ENCODE measurements at places on chromosomes 4 and X. TPM values are rescaled to one million over a fixed set of nuclear protein-coding genes. Genes with fewer than 3 reads are reported as not detected.

ARR3 gene
- total RNA-seq, result 2.7 TPM

PPP2R2C gene
- 2.2 TPM for total RNA-seq

PAGE5 gene
- total RNA-seq, result not detected

FABP2 gene
- total RNA-seq, result 0.21 TPM

TRIM61 gene
- total RNA-seq, result not detected

CXorf65 gene
- total RNA-seq, result not detected

FAT4 gene
- total RNA-seq, result 7.9 TPM

MND1 gene
- 1.8 TPM for total RNA-seq

KLHL4 gene
- 2.1 TPM for total RNA-seq

SLC2A9 gene
- 0.23 TPM for total RNA-seq

MAGEA3 gene
- 0.11 TPM for total RNA-seq

TSPAN7 gene
- 45.7 TPM for total RNA-seq

KLB gene
- 0.58 TPM for total RNA-seq

BTK gene
- 1.2 TPM for total RNA-seq

MSMO1 gene
- 50.5 TPM for total RNA-seq

PHOX2B gene
- 0.45 TPM for total RNA-seq

SSX3 gene
- not detected for total RNA-seq

Measured in motor neuron (in vitro differentiated cells).